RCC 7860 (cell line): ENCODE measurements at places on chromosomes 11 and 22.
A peak's percentile ranks its signal among the peaks of the same experiment; 100 is the strongest.

- DNase-seq = no peak
These were observed 860.5 kb upstream of the LRRC4C start for GRCh38 chr11:42319921-42320320.

GRCh38 chr22:42684462-42685195, 35.4 kb upstream of the CYB5R3 start:
- no peak for DNase-seq

GRCh38 chr11:11580012-11580411, 41.8 kb downstream of the GALNT18 start:
- no peak for DNase-seq

DNA sequence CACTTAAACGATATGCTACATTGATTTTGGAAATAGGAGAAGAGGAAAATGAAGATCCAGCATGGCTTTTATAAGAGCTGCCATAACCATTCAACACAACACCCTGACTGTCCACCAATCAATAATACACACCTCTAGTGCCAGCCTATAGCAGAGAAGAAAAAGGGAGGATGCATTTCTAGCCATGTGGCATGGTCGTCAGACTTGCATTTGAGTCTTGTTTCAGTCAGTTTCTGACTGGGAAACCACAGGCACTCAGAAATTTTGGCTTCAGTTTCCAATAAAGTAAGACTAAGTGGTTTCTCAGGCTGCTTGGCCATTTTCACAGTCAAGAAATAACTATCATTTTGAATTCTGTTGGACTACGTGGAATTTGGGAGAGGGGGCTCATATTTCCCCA, 523.5 kb upstream of the LRRC4C start:
- no peak for DNase-seq

GRCh38 chr11:124123622-124124021, 8.4 kb downstream of the VWA5A start:
- no peak for DNase-seq

DNA sequence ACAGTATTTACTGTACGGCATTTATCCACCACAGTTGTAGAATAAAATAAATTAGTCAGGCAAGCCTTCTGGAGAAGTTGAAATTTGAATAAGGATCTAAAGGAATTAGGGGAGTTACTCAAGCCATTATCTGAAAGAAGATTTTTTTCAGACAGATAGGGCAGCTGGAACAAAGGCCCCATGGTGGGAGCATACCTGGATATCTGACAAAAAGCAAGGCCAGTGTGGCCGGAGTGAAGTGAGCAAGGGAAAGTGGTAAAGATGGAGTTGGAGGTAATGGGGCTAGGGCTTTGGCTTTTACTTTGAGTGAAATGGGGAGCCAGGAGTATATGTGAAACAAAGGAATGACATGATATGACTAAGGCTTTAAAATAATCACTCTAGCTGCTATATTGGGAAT, 45.7 kb upstream of the PSMA1 start:
- DNase-seq = no peak

DNA sequence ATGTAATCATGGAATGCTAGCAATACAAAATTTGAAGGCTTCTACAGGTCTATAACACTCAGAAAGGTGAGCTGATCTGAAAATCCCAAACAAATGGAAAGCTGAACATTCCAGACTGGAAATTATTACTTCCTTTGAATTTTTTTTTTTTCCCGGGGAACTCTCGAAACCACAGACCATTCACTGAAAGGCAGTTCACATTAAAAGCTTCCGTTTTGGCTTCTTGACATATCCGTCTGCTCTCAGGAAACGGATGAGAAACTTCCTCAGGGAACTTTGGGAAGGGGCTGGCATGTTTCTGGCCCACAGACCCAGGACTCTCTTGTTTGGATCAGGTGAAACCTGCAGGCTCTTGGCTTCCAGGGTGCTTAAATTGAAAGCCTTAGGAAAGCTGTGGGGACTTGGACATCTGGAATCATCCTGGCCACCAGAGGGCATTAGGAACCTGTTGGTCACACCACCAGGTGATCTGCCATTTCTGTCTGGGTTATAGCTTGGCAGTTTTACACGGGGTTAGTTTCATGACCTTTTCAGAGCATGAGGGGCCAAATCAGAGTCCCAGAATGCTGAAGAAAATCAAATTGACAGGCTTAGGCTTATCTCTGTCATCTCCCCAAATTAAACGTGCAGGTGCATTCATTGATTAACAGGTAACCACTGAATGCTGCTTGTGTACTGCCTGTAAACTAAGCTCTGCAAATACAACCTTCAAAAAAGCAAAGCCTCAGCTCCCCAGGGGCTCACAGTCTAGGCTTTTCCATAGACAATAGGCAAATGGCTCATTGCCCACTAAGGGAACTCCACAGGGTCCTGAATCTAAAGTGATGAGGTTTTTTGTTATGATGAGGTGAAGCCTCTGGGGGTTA, 22.7 kb upstream of the GRAMD1B start:
- peak; percentile 12 for DNase-seq

DNA sequence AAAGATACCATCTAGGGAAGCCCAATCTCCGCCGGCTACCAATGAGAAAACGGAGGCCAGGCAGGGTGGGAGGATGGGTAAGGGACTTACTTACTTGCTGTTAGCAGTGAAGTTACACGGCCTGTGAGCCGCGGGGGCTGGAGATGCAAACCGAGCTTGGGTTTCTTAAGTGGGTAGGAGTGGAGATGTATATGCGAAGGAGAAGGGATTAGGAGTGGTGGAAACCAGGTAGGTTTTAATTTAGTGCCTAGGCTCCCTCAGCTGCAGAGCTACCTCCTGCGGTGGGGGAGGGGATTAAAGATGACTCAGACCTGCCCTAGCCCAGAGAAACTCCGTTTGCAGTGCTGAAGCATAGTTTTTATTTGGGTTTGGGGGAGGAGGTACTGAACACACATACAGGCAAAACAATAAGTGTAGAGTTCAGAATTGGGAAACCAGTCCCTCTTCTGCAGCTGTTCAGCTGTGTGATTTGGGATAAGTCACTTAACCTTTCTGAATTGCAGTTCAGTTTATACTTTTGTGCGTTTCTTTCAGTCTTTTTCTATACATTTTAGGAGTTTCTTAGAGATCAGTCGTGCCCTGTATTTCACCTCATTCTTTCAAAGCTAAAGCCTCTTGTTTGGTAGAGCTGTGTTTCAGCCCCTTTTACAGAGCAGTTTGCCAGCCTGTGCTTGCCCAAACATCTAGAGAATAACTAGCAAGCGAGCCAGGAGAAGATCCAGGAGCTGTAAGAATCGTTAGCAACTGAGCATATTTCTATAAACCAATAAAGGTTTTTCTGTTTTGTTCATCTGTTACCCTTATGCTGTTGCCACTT, 596 bp upstream of the TNRC6B start:
- DNase-seq = peak; percentile 44

- DNase-seq = peak; percentile 82
These were observed 435.6 kb downstream of the DYNC2H1 start for GRCh38 chr11:103544874-103545273.

- DNase-seq = no peak
These were observed 133.5 kb downstream of the MYO18B start for GRCh38 chr22:25875461-25875860.

GRCh38 chr22:31951194-31952093, 7.1 kb downstream of the YWHAH start:
- no peak for DNase-seq

DNA sequence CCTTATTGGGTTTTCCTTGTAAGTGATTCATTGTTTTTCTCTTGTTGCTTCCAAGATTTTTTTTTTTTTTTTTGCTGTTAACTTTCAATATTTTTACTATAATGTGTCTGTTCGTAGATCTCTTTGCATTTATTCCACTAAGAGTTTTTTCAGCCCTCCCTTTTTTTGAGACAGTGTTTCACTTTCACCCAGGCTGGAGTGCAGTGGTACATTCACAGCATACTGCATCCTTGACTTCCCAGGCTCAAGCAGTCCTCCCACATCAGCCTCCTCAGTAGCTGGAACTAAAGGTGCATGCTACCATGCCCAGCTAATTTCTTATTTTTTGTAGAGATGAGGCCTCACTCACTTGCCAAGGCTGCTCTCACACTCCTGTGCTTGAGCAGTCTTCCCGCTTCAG, 1282.0 kb upstream of the CNTN5 start:
- DNase-seq = no peak

DNA sequence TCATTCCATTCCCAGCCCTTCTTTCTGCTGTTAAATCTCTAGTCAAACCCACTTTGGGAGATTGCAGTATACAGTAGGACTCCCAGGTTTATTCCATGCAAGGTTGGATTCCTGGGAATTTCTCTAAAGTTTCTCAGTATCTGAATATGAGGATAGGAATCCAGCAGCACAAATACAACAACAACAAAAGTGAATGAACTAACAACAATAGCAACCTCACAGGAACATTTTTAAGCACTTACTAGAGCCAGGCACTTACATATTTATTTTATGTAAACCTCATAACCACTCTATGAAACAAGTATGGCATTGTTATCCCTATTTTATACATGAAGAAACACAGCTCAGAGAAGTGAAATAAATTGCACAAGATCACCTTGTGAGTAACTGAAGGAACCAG, 1.9 kb downstream of the MMP7 start:
- no peak for DNase-seq

- peak; percentile 16 for DNase-seq
These were observed 1.2 kb upstream of the HSPA8 start for GRCh38 chr11:123062892-123063825.

GRCh38 chr11:126411971-126412381, 56.5 kb downstream of the ST3GAL4 start:
- no peak for DNase-seq

DNA sequence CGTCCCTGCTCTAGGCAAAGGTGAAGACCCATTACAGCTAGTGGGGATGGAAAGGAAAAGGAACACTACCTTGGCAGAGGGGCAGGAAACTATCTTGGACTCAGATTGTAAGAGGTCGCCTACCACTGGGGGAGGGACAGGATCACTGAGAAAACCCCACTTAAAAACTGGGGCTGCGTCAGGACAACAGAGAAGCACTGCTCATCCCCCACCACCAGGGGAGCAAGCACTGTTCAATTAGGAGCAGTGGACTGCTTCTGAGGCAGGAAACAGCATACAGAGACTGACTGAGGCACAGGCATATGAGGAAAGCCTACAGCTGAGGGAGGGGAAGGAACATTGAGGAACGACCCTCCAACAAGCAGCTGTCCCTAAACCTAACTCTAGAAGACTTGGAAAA, 20.8 kb upstream of the DLAT start:
- DNase-seq = no peak

GRCh38 chr22:32605576-32605975, 131.0 kb downstream of the FBXO7 start:
- no peak for DNase-seq

GRCh38 chr11:118213201-118213600, 11.6 kb downstream of the JAML start:
- no peak for DNase-seq

- no peak for DNase-seq
These were observed 542.1 kb downstream of the ETS1 start for GRCh38 chr11:128045094-128045725.

DNA sequence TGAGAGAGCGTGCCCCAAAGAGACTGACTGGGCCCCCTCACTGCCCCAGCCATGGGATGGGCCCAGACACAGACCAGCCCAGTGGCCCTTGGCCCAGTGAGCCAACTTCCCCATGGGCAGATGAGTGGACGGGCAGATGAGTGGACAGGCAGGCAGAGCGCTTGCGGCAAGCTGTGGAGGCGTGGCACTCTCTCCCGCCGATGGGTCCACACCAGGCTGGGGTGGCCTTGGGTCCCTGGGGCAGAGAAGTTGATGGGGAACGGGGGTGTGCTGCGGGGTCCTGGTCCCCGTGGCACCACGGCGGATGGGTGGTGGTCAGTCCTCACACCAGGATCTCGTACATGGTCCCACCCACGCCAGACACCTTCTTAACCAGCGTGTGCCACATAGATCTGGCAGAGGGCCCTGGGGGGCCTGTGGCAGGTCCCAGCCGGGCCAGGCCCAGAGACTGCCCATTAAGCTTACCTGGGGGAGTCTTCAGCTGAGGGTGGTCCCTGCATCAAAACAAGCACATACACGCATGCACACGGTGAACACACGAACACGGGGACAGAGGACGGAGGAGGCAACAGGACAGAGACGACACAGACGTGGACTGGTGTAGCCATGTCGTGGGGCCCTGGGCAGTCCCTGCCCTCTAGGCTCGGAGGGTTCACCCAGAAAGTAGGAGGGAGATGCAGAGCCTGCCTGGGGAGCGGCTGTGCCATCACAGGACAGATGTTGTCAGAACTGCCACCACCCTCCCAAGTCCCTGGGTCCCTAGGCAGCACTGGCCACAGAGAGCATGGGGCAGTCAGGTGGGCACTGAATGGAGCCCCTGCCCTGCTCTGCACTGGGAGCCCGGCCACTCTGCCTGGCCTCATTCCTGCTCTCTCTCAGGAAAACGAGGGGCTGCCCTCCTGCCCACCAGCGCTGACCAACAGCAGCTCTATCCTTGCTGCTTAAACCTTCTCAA, 182.2 kb downstream of the IGLL1 start:
- DNase-seq = no peak

DNA sequence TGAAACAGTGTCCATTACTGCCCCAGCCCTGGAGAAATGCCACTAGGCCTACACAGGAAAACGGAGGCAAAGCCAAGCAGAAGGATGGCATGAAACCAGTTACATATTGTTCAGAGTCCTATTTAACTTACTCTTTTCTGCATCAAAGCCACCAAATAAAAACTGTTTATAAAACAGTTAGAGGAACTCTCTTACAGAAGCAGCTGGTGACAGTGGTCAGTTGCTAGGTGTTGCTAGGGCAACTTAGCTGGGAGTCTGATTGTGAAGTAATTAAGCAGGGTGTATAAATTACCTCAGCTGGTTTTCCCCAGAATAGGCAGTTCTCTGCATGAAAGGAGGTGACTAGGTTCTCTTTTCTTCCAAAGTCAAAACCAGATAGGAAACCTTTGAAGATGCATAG, 115.6 kb upstream of the ZBED5 start:
- DNase-seq = no peak

GRCh38 chr11:103800406-103801114, 235.9 kb upstream of the DDI1 start:
- DNase-seq = no peak

GRCh38 chr11:20249796-20250195, 89.5 kb upstream of the DBX1 start:
- DNase-seq = no peak

GRCh38 chr22:42969348-42969975, 45.5 kb downstream of the PACSIN2 start:
- no peak for DNase-seq

GRCh38 chr22:44379817-44380755, 67.3 kb upstream of the SHISAL1 start:
- no peak for DNase-seq

DNA sequence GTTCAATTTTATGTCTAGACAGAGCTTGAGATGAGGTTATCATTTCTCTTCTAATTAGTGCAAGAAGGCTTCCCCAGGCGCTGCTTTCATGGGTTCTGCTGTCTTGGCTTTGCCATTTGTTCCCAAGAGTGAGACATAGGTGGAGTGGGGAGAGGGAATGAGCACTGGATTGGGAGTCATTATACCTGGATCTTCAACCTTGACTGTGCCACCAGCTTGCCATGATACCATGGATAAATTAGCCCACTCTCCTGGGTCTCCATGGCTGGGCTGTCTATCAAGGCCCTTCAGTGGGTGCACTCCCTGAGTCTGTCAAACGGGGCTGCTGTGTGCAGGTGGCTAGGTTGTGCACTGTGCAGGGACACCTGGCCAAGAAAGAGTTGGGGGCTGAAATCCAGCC, 15.6 kb upstream of the NECTIN1 start:
- no peak for DNase-seq

GRCh38 chr11:104691129-104691528, 207.1 kb downstream of the CASP12 start:
- no peak for DNase-seq
